ENCODE measurements at places on chromosomes 5 and 9. TPM values are rescaled to one million over a fixed set of nuclear protein-coding genes. Genes with fewer than 3 reads are reported as not detected.

DNA sequence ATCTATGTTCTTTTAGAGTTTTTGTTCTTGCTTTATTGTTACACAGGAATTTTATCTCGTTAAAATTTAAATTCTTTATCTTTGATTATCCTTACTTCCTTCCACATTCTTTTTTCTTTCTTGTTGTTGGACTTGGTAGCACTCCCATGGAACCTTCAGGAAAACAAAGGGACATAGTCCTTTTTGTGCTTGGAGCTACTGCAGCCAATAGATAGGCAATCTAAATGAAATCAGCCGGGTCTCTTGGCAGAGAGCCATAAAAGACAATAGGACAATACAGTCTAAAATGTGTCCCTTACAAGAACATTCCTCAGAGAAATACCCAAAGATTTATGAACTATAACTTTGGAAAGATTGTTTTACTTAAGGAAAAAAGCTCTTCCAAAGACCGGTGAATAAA lies 548.1 kb upstream of the C9orf72 start:
- no peak overlapping the region for H3K4me3 ChIP-seq
- H3K27me3 ChIP-seq, result no peaks in the 10 kb centered on the region
- no peaks in the 10 kb centered on the region for H3K4me1 ChIP-seq
- no peaks in the 10 kb centered on the region for H3K36me3 ChIP-seq
- no peak overlapping the region for H3K27ac ChIP-seq

DNA sequence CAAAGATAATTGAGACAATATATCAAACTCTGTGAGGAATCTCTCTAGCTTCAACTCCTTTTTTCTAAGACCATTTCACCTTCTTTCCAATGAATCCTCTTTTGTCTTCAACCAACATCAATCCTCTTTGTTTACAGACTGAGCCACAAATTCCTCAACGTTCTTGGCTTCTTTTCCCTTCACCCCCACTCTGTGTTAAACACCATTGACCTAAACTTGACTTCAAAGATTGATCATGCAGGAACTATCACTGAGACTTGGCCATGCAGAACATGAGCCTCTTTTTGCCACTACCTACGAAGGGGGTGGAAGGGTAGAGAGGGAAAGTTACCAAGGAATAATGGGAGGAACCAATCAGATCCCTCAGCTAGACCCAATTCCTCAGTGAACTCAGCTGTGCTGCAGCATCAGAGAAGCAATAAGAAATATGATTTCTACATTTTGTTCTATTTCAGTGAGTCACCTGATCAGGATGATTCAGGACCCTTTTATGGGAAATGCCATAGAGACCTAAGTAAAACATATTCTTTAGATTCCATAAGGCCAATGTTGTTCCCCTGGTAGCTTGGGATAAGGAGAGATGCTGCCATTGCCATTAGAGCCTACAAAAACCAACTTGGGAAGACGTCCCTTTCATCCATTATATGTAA lies 187.7 kb upstream of the RGMB start:
- DNase-seq, result no peak
- H3K4me1 ChIP-seq, result no peaks in the 10 kb centered on the region
- H3K27me3 ChIP-seq, result no peaks in the 10 kb centered on the region
- H3K36me3 ChIP-seq, result no peaks in the 10 kb centered on the region
- H3K27ac ChIP-seq, result no peak overlapping the region

DNA sequence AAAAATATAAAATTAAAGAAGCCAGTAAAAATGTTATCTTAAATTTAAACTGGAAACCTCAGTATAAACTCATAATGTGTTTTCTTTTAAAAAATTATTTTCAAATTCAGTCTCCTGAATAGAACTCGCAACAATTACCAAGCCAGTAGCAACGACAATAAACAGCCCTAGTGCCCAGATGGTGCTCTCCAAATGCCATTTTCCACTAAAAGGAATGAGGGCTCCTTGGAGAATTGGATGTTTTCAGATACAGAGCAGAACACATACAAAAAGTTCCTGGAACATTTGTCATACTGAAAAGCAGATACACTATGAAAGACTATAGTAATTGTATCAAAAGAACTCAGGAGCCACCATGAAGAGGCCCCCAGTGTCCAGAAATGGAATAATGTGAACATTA lies 97.4 kb downstream of the TMC1 start:
- H3K4me3 ChIP-seq, result no peak overlapping the region
- no peak overlapping the region for H3K27ac ChIP-seq
- DNase-seq, result no peak

DNA sequence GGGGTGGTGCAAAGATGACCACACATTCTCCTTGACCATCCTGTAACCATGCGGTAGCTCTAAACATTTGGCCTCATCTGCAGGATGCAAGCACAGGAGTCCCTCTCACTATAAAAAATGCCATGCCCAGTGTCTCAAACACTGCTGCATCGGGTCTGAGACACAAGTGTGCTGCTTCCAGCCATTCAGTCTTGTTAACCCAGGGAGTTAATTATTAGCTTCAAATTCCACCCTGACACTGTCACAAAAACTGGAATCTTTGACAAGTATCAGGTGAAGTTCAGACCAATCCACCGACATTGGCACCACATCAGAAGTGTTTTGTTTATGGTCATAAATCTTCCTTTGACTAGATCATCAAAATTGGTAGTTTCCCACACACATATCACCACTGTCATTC lies 119.1 kb upstream of the RASEF start:
- H3K4me1 ChIP-seq, result no peaks in the 10 kb centered on the region
- H3K4me3 ChIP-seq, result no peak overlapping the region

GRCh38 chr9:111662576-111663300 lies 1.3 kb downstream of the GNG10 start:
- H3K4me3 ChIP-seq, result peak overlapping the region; percentile 85
- H3K27ac ChIP-seq, result peak overlapping the region; percentile 70
- DNase-seq, result no peak
- H3K27me3 ChIP-seq, result no peaks in the 10 kb centered on the region

DNA sequence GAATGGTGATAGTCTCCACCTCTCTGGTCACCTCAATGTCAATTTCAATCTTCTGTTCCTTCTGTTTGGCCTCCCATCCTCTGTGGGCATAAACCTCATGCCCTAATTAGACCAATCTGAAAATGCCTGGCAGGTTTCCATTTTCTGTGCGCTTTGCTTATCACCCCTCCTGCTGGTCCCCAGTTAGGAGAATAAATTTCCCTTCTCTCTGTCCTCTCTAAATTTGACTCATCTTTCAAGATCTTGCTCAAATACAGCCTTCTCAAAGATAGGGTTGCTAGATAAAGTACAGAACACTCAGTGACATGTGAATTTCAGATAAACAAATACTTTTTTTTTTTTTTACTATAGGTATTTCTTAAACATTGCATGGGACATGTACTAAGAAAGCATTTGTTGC lies 69.4 kb upstream of the CD180 start:
- H3K27me3 ChIP-seq, result no peaks in the 10 kb centered on the region
- H3K4me1 ChIP-seq, result peaks cover 11% of the 10 kb centered on the region
- no peak overlapping the region for H3K4me3 ChIP-seq
- DNase-seq, result no peak
- no peaks in the 10 kb centered on the region for H3K36me3 ChIP-seq
- H3K27ac ChIP-seq, result no peak overlapping the region

- no peaks in the 10 kb centered on the region for H3K27me3 ChIP-seq
- H3K36me3 ChIP-seq, result no peaks in the 10 kb centered on the region
- peaks cover 23% of the 10 kb centered on the region for H3K4me1 ChIP-seq
- peak overlapping the region; percentile 98 for H3K27ac ChIP-seq
Measured at GRCh38 chr9:98254228-98255060, 1.0 kb downstream of the TBC1D2 start.

DNA sequence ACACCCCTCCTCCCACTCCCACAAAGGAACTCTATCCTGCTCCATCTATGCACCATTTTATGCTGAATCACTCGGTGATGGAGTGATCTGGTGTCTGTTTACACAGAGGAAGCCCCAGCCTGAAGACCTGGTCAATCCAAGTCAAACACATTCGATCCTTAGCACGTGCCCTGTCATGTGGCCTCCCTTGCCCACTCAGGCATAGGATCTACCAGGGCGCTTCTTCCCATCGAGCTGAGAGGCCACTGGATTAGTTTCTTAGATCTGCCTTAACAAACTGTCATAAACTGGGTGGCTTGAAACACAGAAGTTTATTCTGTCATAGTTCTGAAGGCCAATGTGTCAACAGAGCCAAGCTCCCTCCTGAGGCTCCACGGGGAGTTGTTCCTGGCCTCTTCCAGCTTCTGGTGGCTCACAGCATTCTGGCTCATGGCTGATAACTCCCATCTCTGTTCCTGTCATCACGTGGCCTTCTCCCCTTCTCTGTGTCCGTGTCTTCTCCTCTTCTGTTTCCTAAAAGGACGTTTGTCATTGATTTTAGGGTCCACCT lies 34.2 kb downstream of the FOXI1 start:
- no peak for DNase-seq
- no peak overlapping the region for H3K27ac ChIP-seq
- no peaks in the 10 kb centered on the region for H3K36me3 ChIP-seq

MEGF9 gene
- 13.8 TPM for polyA plus RNA-seq

FBP1 gene
- 21.2 TPM for polyA plus RNA-seq

FCN2 gene
- not detected for polyA plus RNA-seq

Measured in left lung (tissue), 14 donors.